ENCODE measurements at places on chromosomes 4 and X. TPM values are rescaled to one million over a fixed set of nuclear protein-coding genes. Genes with fewer than 3 reads are reported as not detected.

Gene RAI2
- under 0.01 TPM for total RNA-seq

Gene ARR3
- not detected for total RNA-seq

Gene BGN
- total RNA-seq, result not detected

Gene TMEM31
- not detected for total RNA-seq

Gene HPGD
- 18.3 TPM for total RNA-seq

Gene EGFL6
- not detected for total RNA-seq

Gene AFP
- total RNA-seq, result not detected

Gene CACNA1F
- total RNA-seq, result 1.3 TPM

Gene GAGE10
- total RNA-seq, result not detected

Gene SSX2B
- total RNA-seq, result not detected

DNA sequence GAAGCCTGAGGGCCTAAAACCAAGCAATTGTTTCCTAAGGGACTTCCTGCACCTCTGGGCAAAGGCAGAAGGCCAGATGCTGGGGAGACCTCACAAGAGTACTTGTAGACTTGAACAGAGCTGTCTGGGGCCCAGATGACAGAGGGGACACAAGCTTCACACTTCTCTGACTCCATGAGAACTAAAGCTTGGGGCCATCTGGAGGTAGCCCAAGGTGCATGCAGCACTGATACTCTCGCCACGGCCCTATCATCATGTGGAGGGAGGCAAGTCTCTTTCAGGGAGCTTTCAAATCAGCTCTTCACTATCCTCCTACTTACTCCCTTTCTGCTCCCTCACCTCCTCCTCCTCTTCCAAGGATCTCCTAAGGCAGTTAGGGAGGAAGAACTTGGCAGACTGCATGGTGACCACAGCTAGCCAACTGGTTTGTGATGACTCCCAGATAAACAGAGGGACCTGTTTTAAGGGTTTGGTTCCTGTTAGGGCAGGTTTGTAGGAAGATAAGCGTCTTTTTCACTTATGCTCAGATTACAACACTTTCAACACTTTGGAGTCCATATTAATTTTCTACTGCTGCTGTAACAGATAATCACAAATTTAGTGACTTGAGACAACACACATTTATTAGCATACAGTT, 23.8 kb downstream of the MSL3 start:
- no peak for DNase-seq

DNA sequence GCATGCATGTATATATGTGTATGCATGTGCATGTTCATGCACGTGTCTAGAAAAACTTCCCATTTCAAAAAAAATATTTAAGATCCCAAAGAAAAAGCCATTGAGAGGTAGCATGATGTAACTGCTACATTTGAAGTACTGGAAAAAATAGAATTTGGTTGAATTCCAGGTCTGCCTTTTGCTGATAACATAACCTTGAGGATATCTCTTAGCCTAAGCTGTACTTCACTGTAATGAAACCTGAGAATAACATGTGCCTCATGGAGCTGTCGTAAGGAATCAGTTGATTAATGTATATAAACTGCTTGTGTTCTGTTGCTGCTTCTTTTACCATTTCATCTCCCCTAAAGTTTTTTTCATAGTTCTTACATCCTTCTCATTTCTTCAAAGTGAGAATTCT, 351.8 kb downstream of the GRIA2 start:
- no peak for DNase-seq

GRCh38 chr4:15958562-15958961, 4.4 kb downstream of the FGFBP2 start:
- no peak for DNase-seq

GRCh38 chr4:22434895-22435294, 81.0 kb downstream of the ADGRA3 start:
- peak; percentile 46 for DNase-seq

DNA sequence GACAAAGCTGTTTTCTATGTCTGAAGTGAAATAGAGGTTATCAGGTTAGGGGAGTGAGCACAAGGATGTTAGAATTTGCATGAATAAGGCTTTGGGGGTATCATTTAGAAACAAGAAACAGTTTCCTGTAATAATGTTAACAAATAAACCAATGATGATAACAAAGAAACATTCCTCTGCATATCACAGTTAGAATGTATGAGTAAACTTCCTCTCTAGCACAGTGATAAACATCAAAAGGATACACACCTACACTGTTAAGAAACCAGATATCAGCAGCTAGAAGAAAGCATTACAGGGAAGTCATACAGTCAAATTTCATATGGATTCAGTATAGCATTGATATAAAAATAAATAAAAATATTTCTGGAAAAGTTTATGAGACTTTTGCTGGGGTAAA, 340.0 kb upstream of the MAGEB16 start:
- DNase-seq, result no peak

- no peak for DNase-seq
These were observed 56.7 kb upstream of the RASSF6 start for GRCh38 chr4:73676861-73677323.

DNA sequence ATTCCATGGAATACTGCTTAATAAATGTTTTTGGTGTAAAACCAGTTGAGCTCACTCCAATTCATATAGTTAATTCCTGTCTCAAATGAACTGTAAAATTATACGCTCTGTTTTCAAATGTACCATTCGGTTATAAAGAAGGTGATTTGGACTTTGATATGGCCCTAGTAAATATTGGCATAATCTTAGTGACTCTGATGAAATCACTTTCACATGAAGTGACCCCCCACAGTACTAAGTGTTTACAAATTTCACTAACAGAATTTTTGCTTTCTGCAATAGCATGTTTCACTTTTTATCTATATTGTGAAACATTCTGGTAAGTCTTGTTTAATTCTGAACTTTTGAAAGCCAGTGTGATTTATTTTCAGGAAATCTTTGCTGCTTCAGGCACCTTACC, 10.9 kb downstream of the GC start:
- no peak for DNase-seq

- no peak for DNase-seq
These were observed 32.3 kb downstream of the DTHD1 start for GRCh38 chr4:36313703-36314102.

DNA sequence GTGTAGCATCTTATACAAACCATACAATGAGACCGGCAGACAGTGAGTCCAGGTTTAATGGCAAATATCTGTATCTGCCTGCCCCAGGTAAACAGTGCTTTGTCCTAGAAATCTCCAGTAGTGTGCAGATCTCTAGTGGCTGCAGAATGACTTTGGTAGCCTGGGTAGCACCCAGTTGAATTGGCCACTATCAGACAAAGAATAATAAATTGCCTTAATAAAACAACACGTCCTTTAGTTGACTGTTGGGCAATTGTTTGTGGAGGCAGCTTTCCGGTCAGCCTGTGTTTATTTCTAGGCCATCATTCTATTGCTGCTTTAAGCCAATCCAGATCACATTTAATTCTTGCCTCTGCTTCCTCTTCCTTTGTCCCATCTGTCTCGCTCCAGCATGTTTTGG, 52.5 kb downstream of the SNX25 start:
- no peak for DNase-seq

GRCh38 chr4:2261853-2262144, at the start of gene MXD4:
Gene MXD4 (minus strand): TSS chr4:2262109. CDS start chr4:2261980, 129 bp downstream.
- DNase-seq, result no peak

DNA sequence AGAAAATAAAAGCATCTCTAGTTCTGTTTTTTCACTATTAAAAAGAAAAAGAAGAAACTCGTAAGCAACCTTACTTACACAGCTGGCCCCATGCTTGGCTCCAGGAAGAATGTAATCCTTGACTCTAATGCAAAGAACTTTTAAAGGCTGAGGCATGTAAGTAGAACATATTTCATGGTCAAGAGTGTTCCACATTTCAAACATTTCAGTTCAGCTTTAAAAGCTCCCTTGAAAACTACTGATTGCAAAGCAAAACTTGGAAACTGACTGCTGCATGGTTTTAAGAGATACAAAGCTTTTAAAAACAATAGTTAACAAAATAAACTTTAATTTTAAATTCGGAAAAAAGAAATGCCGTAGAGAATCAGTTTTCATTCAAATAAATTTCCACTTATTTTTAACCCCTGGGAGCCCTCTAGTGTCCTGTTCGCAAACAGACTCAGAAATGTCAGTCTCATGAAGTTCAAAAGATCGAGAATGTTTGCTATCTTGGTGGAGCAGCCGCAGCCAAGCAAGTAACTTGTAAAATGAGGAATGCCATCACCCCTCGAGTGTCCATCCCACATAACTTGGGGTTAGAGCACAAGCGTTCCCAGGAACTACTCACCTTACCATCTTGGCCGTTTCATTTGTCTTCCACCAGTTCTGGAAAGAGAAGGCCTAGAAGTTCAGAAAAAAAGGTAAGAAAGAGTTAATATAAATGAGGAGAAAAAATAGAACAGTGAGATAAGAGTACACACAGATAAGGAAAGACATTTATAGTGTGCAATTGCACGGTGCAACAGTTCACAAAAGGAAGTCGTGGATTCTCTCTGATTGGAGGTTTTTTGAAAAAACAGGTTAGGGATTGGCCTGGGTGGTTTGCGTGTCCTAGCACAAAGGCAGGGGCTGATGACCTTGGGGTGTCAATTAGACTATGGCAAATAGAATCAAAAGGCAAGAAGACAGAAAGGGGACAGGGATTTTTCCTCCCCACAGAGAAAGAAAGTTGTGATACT, at the start of gene GASK1B:
GASK1B (minus strand) TSS at position 765 of the 998 bp plus-strand sequence. CDS start 1,650 bp downstream, outside the sequence.
- DNase-seq, result no peak

GRCh38 chrX:13666836-13667235, 13.9 kb downstream of the TCEANC start:
- DNase-seq, result no peak

GRCh38 chr4:53906606-53907190, 157.7 kb downstream of the CHIC2 start:
- DNase-seq, result no peak

DNA sequence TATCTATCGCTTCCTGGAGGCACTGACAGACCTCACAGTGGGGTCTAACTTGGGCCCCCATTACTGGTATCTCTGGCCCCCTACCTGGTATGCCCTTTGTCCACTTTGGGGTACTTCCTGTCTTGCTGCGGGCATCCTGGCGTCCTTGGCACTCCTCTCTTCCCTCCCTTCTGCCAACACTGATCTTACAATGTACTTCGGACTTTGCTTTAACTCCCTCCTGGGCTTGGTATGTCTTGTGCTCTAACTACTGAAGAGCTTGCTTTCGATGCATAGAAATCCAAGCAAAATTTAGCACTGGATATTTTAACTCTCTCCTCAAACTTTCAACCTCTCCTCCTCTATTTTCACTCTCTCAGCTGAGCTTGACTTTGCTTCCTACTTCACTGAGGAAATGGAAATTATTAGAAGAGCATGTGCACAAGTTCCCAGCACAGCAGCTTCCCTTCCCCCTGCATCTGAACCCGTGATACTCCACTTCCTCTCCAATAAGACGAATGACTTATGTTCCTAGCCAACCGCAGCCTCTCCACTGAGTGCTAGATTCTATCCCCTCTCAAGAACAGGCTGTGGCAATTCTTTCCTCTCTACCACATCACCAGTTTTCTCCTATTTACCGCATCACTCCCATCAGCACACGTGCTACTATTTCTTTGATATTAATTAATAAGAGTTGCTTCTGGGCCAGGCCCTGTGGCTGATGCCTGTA, 52.9 kb downstream of the SUPT20HL2 start:
- DNase-seq, result peak; percentile 86

DNA sequence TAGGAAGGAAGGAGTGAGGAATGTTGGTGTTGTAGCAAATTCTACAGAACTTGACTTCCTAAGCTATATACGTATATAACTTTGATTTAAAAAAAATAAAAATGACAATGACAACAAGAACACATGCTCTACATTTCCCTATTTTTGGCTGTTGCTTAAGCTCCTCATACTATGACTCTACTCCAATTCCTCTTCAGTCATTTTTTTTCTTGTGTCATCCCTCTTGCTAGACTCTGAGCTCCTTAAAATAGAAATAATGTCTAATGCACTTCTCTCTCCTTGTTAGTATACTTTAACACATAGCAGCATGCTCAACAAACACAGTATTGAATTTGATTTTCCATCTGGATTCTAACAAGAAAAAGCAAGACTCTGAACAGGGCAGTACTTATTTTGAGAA, 144.0 kb downstream of the HDX start:
- no peak for DNase-seq

GRCh38 chr4:107734120-107734519, 14.1 kb upstream of the PAPSS1 start:
- DNase-seq, result peak; percentile 55

- DNase-seq, result no peak
These were observed 209.6 kb upstream of the IRS4 start for GRCh38 chrX:108945883-108946523.

DNA sequence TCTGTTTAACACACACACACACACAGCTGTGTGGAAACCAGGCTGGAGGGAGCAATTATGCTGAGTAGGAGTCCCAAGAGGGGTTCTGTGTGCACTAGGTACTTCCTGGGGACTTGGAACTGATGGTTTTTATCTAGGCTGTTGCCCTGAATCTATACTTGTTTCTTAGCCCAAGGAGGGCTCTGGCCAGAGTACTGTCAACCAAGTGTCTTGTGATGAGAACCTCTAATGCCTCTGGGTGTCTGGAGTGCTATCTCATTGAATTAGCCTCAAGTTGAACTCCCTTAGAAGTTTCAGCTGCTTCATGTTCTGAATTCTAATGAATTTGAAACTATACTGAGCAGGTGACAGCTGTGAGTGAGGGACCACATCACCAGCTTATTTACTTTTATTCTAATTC, 16.6 kb downstream of the ARHGAP24 start:
- DNase-seq, result no peak

- no peak for DNase-seq
These were observed 92.4 kb downstream of the NEUROG2 start for GRCh38 chr4:112423591-112423990.

DNA sequence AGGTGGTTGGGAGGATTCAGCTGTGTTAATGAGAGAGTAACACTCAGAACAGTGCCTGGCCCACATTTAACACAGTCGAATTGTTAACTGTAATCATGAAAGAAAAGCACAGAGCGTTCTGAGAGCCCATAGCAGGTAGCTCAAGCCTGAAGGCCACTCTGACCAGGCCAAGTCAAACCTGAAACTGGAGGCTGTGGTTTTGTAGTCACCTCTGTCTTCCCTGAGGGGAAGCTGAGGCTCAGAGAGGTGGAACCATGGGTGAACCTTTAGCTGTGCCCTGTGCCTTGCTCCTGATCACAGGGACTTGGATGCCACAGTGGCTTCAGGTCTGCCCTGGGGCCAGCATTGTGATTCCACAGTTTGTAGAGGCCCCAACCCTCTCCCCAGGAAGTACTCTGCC, 16.6 kb upstream of the UBA1 start:
- no peak for DNase-seq

DNA sequence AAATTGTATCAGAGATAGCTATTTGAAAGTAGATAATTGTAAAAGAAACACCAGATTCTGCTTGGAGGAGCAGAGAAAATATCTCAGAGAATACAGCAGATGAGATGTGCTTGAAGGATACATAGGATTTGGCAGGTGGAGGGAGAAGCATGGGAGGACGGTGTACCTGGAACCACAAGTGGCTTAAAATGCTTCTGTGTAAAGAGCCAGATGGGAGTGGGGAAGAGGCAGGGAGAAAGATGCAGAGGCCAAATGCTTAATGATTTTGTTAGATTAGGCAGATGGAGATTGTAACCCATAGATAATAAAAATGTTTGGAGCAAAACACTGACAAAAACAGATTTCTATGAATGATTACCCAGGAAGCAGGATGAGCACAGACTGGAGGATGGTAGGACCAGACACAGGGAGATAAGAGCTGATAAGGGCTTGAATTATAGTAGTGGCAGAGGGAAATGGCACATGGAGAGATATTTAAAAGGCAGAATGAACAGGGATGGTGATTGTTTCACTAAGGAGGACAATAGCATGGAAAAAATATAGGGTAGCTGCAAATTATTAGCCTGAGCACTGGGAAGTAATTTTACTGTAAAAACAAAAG, 145.7 kb upstream of the TBC1D9 start:
- DNase-seq, result no peak

Measured in hematopoietic multipotent progenitor cell (in vitro differentiated cells).